ENCODE measurements at places on chromosomes 16 and 17.

GRCh38 chr16:66619534-66620428 is 15.3 kb downstream of the CMTM3 start:
- DNase-seq: no peak

DNA sequence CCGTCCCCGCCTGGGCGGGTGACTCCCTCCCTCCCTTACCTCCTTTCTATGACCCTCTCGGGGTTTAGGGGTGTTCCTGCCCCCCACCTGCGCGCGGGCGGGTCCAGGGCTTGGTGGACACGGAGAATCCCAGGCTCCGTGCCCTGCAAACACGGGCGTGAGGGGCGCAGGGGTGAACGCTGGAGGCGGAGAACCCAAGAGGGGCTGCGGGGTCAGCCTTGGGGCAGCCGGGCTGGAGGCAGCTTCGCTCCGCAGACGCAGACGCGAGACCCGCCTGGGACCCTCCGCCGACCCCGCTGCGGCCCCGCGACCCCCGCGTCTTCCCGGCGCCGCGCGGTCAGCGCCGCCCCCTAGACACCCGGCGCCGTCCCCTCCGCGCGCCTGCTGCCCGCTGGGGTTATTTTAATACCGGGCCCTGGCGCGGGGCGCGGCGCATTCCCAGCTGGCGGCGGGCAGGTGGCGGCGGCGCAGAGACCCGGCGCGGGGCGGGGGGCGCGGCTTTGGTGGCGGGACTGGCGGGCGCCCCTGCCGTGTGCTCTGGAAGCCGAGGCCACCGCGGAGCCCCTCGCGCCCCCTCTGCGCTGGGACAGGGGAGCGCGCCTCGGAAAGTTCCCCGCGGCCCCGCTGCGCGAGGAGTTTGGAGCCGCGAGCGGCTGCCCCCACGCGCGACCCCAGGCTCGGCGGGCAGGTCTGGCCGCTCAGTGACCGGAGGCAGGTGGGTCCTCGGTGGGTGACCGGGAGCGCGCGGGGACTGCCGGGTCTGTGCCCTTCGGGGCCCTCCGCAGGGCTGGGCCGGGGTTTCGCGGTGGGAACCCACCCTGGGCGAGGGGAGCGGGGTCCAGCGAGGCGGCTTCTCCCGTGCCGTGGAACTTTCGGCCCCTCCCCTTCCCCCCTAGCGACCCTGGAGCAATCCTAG is at the start of gene UTS2R:
TSS of gene UTS2R (plus strand) at position 433 of the 916 bp plus-strand sequence. CDS start 2,560 bp downstream, outside the sequence.
- no peak for DNase-seq

DNA sequence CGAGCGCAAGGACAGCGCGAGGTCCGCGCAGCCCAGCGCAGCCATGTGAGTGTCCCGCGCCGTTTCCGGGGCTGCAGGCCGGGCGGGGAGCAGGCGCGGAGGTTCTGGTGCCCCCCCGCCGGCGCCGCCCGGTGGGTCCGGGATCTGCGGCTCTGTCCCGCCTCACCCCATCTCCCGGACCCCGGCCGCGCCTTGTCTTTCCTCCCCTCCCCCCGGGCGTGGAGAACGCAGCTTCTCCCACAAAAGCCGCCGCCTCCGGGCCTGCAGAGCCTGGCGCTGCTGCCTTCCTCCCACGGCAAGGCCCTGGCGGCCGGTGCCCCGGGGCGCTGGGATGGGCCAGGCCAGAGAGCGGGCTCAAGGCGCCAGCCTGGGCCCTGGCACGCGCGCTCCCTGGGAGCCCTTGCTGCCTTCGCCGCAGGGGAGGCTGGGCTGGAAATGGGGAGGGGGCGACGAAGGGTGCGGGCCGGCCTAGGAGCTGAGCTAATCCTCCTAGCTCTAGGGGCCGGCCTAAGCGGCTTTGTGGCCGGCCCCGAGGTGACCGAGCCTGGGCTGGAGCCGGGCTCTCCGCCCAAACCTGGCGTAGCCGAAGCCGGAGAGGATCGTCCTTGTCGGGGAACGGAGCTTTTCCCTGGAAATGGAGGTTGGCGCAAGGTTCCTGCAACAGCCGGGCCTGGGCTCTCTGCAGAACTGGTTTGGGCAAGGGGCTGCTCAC is 397 bp downstream of the RIPOR1 start:
- peak; percentile 40 for DNase-seq

GRCh38 chr17:46977750-46978488 is 1.1 kb downstream of the RPRML start:
- DNase-seq: no peak

DNA sequence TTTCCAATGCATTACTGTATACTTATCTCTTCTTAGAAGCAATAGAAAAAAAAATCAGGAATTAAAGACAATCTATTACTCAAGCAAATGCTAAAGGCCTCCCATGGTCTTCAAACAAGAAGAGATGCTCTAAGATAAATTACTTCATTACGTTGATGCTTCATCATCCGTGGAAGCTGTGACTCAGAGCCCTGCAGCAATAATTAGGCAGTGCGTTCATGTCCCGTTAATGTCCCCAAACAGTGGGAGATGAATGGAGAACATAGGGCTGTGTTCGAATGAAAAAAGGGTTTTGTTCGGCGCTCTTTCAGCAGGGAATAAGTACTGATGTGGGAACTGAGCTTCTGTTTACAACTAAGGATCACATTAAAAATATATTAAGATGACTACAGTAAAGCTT is 15.9 kb upstream of the PDXDC1 start:
- no peak for DNase-seq

- no peak for DNase-seq
These were observed 471.3 kb upstream of the GOT2 start for GRCh38 chr16:59205403-59205802.

- no peak for DNase-seq
These were observed 19.3 kb upstream of the FOXF1 start for GRCh38 chr16:86490859-86491639.

DNA sequence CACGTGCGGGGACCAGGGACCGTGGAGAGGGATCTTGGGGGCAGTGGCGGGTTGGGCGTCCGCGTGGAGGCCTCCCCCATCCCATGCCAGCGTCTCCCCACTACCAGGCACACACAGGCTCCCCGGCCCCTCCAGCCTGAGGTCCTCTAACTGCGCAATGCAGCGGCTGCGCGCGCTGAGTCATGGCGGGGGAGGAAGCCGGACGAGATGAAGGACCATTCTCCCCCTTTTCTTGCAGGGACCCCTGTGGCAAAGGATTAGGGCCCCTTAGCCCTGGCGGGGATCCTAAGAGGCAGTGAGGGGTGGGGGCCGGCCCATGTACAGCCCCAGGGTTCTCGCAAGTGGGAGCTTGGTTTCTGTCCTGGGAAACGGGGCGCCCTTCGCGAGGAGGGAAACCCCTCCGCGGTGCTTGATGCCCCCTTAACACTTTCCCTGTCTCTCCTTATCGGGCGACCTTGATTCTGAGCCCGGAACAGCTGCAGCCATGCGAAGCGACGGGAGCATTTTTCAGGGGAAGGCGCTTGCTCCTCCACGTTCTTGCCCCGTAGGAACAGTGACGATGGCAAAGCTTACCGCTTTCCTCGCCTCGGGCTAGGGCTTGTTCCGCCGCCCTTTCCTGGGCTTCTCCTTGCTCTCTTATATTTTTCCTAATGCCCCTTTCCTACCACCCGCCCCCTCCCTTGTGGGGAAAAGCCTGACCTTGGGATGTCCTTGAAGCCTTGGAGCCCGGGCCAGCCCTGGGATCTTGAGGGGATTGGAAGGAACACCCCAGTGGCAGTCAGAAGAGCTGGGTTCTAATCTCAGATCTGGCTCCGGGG is 592 bp downstream of the ALDOA start:
- peak; percentile 44 for DNase-seq

DNA sequence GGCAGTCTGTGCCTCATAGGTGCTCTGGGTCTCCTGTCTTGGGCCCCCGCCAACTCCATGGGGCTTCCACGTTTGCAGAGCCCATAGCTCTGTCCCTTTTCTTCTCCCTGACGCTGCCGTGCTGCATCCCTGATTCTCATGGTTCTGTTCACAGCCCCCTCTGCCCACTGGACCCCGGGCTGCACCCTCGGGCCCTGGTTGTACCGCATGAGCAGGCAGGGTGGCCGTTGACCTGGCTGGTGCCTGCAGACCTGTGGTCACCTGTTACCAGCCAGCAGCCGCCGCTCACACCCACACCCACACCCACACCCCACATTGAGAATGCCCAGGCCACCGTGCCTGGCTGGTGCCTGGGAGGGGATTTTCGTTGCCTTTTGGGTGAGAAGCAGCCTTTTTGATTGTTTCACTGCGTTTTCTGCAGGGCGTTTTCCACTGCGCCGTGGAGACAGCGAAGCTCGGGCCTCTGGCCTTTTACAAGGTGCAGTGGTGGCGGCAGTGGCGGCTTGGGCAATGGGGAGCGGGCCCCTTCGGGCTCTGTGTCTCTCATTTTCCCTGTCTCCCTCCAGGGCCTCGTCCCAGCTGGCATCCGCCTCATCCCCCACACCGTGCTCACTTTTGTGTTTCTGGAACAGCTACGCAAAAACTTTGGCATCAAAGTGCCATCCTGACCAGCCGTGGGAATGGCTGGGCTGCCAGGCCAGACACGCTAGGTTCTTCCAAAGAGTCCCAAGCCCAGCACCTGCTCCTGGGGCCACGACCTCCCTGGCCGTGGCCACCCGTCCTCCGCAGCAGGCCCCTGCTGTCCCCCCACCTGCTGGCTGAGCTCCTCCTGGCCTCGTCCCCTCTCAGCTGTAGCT is 7.6 kb downstream of the SLC25A10 start:
- DNase-seq: no peak
